CD4-positive, alpha-beta memory T cell (primary cell): ENCODE measurements at places on chromosomes 6 and 20.

GRCh38 chr20:3710703-3711483, 1.5 kb downstream of the SIGLEC1 start:
- no peak overlapping the region for H3K27ac ChIP-seq
- no peak overlapping the region for H3K4me3 ChIP-seq
- no peaks in the 10 kb centered on the region for H3K4me1 ChIP-seq
- no peaks in the 10 kb centered on the region for H3K27me3 ChIP-seq
- peak; percentile 60 for DNase-seq

GRCh38 chr6:105795913-105796517, 290.1 kb upstream of the PRDM1 start:
- H3K27me3 ChIP-seq, result no peaks in the 10 kb centered on the region
- peaks cover 26% of the 10 kb centered on the region for H3K4me1 ChIP-seq
- H3K4me3 ChIP-seq, result no peak overlapping the region
- H3K36me3 ChIP-seq, result no peaks in the 10 kb centered on the region
- H3K27ac ChIP-seq, result no peak overlapping the region

DNA sequence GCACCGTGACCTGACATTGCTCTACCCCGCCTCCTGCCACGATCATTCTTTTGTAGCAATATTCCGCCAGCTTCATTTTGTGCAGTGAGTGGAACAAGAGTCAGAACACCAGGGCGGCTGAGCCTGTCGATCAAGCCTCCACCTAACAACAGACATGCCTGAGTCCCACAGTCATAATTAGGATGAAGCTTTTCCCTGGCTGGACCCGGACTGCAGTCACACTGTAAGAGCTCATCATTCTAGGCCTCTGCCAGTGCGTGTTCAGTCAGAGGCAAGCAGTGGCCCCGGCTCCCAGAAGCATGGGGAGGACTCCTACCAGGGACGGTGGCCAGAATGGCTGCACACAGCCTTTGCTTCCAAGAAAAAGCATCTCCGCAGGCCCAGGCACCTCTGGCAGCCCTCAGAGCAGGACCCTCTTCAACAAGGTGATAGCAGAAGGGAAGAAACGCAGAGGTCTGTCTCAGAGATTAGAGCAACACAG, 23.2 kb upstream of the UNC93A start:
- H3K4me1 ChIP-seq, result no peaks in the 10 kb centered on the region
- no peak overlapping the region for H3K27ac ChIP-seq
- H3K4me3 ChIP-seq, result no peak overlapping the region
- no peak for DNase-seq
- no peaks in the 10 kb centered on the region for H3K36me3 ChIP-seq

GRCh38 chr6:33925936-33926335, 122.1 kb upstream of the MLN start:
- no peak overlapping the region for H3K4me3 ChIP-seq
- no peaks in the 10 kb centered on the region for H3K36me3 ChIP-seq
- DNase-seq, result no peak
- no peaks in the 10 kb centered on the region for H3K27me3 ChIP-seq
- H3K4me1 ChIP-seq, result peaks cover 6% of the 10 kb centered on the region

DNA sequence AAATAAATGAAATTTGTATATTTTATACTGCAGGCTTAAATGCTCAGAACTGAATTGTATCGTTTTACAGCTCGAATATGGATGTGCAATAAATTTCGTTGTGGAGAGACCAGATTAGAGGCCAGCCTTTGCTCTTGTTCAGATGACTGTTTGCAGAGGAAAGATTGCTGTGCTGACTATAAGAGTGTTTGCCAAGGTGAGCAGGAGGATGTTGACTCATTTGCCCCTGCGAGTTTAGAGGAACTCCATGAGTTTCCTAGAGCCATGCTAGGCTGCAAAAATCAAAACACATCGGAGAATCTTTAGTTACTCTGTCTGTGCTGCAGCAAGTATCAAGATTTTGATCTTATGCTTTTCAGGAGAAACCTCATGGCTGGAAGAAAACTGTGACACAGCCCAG, 15.4 kb downstream of the ENPP3 start:
- H3K4me1 ChIP-seq, result no peaks in the 10 kb centered on the region
- no peak overlapping the region for H3K27ac ChIP-seq
- no peaks in the 10 kb centered on the region for H3K36me3 ChIP-seq
- no peaks in the 10 kb centered on the region for H3K27me3 ChIP-seq
- no peak overlapping the region for H3K4me3 ChIP-seq
- no peak for DNase-seq
